ENCODE measurements at places on chromosomes 4 and X. TPM values are rescaled to one million over a fixed set of nuclear protein-coding genes. Genes with fewer than 3 reads are reported as not detected.

DNA sequence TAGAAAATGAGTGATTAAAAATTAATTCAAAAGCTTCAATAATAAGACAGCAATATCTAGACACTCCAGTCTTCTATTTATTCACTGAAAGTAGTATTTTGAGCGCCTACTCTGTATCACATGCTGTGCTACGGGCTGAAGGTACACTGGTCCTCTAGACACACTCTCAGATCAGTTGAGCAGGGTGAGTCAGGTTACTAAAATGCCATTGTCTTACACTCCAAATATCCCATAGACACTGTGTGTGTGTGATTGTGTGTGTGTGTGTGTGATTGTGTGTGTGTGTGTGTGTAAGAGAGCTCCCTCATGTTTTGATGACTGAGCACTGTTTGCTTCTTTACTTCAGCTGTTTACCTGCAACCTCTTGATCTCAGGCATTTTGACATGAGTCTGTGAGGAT, 342.8 kb upstream of the BOD1L1 start:
- no peaks in the 10 kb centered on the region for H3K27me3 ChIP-seq
- no peak for DNase-seq
- H3K4me1 ChIP-seq = peaks cover 15% of the 10 kb centered on the region
- H3K4me3 ChIP-seq = no peak overlapping the region

HSD17B13 gene
- 0.25 TPM for total RNA-seq

GRCh38 chr4:155371432-155372043, 5.2 kb downstream of the MAP9 start:
- H3K4me1 ChIP-seq = peaks cover 16% of the 10 kb centered on the region
- H3K36me3 ChIP-seq = 0 out of 2 replicates have a peak, but pooled peaks cover 3% of the 10 kb centered on the region
- no peak overlapping the region for H3K4me3 ChIP-seq
- no peaks in the 10 kb centered on the region for H3K27me3 ChIP-seq

RTL3 gene
- total RNA-seq = not detected

GRCh38 chr4:64495946-64496345, 86.7 kb upstream of the TECRL start:
- DNase-seq = no peak
- H3K36me3 ChIP-seq = no peaks in the 10 kb centered on the region
- H3K4me1 ChIP-seq = peaks cover 3% of the 10 kb centered on the region
- no peaks in the 10 kb centered on the region for H3K27me3 ChIP-seq
- no peak overlapping the region for H3K27ac ChIP-seq

GRCh38 chrX:139751053-139751452, 43.1 kb upstream of the MCF2 start:
- no peak overlapping the region for H3K27ac ChIP-seq
- peaks cover 28% of the 10 kb centered on the region for H3K36me3 ChIP-seq
- H3K4me1 ChIP-seq = peaks cover 4% of the 10 kb centered on the region
- H3K27me3 ChIP-seq = no peaks in the 10 kb centered on the region

DNA sequence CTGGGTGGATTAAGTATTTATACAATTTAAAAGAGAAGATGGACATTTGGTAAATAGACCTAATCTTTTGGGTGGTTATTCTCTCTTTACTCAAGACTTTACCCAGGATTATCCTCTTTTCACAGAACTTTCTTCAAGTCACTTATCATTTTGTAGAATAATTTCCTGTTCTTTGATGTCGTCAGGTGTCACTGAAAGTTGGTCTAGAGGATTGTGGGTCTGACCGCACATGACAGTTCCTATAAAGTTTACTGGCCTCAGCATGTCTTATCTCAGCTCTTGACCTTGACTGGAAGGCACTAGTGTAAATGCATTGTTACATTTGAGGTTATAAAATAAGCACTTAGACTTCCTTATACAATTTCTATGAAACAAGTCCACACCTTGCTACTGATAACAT, 139.9 kb upstream of the SLC4A4 start:
- peaks cover 25% of the 10 kb centered on the region for H3K4me1 ChIP-seq
- no peaks in the 10 kb centered on the region for H3K36me3 ChIP-seq
- no peak overlapping the region for H3K27ac ChIP-seq
- no peaks in the 10 kb centered on the region for H3K27me3 ChIP-seq
- H3K4me3 ChIP-seq = no peak overlapping the region

- H3K36me3 ChIP-seq = no peaks in the 10 kb centered on the region
- no peaks in the 10 kb centered on the region for H3K27me3 ChIP-seq
- peaks cover 27% of the 10 kb centered on the region for H3K4me1 ChIP-seq
- no peak for DNase-seq
- no peak overlapping the region for H3K4me3 ChIP-seq
These were observed 2.5 kb upstream of the DDX60 start for GRCh38 chr4:168321006-168321405.

NXF2 gene
- not detected for total RNA-seq

All from WTC11 (cell line).